ENCODE measurements at places on chromosomes 12 and 14.

GRCh38 chr12:19093218-19093617, 36.3 kb upstream of the PLEKHA5 start:
- DNase-seq: no peak

DNA sequence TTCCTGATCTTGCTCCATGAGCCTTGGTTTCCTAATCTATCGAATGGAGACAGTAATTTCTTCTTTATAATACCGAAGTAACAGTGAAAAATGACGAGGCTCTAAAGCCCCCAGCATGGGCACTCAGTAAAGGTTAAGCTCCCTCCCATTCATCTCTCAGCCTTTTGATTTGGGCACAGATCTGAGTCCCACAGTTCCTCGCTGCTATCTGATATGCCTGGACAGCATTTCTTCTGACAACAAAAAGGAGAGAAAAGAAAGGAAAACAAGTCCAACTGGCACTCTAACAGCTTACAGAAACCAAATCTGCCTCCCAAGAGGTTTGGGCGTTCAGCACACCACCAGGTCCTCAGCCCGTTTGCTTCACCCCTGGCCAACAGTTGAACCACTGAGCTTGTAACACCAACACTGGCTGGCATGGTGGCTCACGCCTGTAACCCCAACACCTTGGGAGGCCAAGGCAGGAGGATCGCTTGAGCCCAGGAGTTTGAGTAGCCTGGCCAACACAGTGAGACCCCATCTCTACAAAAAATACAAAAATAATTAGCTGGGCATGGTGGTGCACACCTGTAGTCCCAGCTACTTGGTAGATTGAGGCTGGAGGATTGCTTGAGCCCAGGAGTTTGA, 19.5 kb downstream of the CCDC88C start:
- no peak for DNase-seq

GRCh38 chr14:90578283-90578985, 181.6 kb downstream of the CALM1 start:
- DNase-seq: no peak

- no peak for DNase-seq
Observed at GRCh38 chr14:88129306-88130056, 124.5 kb downstream of the GPR65 start.

DNA sequence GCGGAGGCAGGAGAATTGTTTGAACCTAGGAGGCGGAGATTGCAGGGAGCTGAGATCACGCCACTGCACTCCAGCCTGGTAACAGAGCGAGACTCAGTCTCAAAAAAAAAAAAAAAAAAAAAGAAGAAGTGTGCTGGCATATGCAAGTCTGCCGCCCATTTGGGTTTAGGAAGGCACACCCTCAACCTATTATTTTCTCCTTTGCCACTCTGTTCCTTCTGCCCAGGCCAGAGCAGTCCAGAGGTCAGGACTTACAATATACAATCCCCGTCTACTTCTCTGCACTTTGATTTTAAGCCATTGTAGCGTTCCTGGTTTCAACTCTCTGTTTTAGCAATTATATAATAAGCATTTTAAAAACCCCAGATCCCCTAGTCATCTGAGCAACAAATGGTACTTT, 39.8 kb downstream of the CATSPERB start:
- no peak for DNase-seq

GRCh38 chr12:50771409-50771808, 7.5 kb downstream of the ATF1 start:
- DNase-seq: no peak

GRCh38 chr14:53956427-53957201, at the start of gene BMP4:
Gene BMP4, minus strand, starts transcription at chr14:53956825. Its CDS starts 4,603 bp downstream, at chr14:53952222.
- DNase-seq: peak; percentile 87

DNA sequence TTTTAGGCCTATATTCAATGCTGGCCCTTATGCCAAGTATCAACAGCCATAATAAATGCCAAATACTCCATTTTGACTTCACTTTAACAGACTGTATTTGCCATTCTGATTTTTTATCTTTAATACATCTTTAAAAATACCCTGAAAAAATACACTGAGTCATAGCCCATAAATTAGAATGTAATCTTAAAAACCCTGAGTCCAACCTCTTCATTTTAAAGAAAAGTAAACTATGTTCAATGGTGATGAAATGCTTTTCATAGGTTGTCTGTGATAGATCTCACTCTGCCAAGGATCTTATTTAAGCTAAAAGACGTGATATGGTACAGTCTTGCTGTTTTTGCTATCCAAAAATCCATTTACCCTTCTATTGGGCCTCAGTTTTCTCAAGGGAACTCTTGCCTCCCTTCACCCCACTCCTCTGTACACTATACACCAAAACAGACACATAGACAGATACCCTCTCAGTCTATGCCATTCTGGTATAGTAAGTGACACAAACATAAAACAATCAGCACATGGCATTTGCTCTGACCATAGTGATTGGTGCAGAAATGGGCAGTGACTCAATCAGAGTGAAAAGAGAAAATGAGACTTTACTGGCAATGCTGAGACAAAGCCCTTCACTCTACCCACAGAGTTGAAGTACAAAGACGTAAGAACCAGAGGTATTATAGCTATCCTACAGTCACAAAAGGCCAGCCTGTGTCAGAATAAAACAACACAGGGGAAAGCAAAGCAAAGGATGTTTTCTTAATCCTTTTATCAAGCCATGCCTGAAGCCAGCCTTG, 49.1 kb downstream of the BTG1 start:
- DNase-seq: no peak

GRCh38 chr14:55301437-55302121, 30.4 kb downstream of the FBXO34 start:
- DNase-seq: no peak

GRCh38 chr12:123058980-123059379, 78.5 kb downstream of the ARL6IP4 start:
- no peak for DNase-seq

DNA sequence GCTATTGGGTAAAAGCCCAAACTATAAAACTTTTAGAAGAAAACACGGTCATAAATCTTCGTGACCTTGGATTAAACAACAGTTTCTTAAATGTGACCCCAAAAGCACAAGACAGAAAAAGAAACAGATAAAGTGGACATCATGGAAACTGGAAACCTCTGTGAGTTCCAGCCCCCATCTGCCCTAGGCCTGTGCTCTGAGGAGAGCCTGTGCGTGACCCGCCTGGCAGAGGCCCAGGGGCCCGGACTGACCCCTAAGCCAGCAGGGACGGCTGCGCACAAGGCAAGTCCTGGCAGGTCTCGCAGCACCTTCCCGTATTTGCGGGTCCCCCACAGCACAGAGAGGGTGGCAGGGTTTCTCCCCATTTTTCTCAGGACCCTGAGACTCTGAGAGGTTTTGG, 76.0 kb downstream of the CHGA start:
- DNase-seq: no peak

- peak; percentile 10 for DNase-seq
Observed at GRCh38 chr14:88825503-88825902, 1.1 kb downstream of the TTC8 start.

DNA sequence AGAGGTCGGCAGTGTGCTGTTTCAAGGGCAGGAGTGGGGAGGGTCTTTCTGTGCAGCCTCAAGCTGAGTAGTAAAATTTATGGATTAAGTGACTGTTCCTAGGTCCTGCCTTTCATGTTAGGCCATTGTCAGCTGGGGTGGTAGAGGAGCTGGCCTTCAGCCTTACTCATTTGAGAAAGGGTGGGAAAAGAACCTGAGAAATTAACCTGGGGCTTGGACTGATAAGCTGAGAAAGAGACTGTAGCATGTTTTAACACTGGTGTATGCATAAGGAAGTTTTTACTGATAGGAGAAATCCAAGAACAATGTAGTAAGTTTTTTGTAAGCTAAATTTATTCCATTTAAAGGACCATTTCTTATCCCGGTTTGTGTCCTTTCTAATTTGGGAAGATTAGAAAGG, 20.7 kb downstream of the IFT43 start:
- DNase-seq: no peak

- peak; percentile 82 for DNase-seq
Observed at GRCh38 chr12:19129486-19130223, at the start of gene PLEKHA5. Gene PLEKHA5, plus strand, starts transcription at chr12:19129733. Its CDS starts 67 bp downstream, at chr12:19129800.

DNA sequence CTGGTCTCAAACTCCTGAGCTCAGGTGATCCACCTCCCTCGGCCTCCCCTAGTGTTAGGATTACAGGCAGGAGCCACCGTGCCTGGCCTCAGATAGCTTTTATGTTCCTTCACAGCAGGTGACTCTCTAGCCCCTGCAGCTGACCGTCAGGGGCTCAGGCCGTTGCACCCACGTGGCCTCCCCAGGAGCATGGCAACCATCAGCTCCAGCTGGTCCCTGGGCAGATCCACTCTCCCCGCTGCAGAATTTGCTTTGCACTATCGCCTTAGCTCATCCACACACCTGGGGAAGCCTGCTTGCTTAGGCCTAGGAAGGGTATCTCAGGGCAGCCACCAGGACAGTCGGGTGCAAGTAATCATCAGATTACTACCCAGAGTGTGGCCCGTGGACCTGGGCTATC, 62.6 kb downstream of the TSPAN9 start:
- no peak for DNase-seq

- DNase-seq: no peak
Observed at GRCh38 chr14:68894802-68895703, 84.0 kb downstream of the ACTN1 start.

DNA sequence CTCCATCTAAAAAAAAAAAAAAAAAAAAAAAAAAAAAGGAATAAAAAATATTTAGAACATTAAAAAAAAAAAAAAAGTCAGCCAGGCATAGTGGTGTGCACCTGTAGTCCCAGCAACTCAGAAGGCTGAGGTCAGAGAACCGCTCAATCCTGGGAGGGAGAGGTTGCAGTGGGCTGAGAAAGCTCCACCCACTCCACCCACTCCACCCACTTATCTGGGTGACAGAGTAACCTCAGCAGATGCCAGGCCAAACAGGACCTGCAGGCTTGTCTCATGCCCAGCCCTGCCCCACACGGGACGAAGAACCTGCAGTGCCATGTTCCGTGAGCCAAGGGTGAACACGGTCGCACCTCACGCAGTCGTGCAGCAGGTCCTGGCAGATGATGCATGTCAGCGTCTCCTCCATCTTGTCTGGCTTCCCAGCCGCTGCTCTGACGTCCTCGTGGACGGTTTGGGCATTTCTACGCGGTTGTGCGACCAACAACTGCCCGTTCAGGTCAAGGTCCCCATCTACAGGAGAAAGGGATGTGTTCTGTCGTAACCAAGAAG, 28.6 kb downstream of the CHFR start:
- DNase-seq: no peak

- DNase-seq: no peak
Observed at GRCh38 chr14:89827265-89827664, 127.3 kb downstream of the EFCAB11 start.

DNA sequence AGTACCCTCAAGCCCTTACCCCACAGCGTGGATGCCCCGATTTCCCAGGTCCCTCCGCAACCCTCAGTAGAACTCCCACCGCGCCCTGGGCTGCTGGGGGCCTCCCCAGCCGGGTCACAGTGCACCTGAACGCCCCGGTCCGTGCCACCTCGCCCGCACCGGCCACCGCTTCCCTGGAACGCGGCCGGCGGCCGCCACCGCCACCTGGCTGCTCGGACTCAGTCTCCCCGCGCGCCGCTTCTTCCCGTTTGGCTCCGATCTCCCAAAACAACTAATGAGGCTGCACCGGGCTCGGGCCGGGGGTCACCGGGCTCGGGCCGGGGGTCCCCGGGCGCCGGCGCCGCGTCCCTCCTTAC, 1.0 kb downstream of the ITPK1 start:
- no peak for DNase-seq

DNA sequence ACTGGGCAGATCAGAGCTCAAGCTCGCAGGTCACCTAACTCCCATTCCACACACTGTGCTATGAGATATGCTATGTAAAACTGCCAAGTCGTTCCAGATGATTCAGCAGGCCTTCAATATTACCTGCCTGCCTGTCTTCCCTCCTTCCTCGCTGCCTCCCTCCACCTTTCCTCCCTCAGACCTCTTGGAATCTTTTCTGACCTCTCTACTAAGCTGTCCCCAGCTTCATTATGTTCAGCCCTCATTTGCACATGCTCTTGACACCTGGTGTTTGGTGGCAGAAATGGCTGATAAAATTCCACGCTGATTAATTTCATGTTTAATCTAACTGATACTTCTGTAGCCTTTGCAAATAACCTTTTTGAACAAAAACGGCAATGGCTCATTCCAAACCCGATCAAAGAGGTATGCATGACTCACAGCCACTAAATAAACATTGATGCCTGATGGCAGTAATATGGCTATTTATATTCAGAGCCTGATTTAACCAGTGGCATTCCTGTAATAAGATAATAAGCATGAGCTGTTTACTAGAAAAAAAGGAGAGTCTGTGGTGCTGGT, 130.8 kb upstream of the EGLN3 start:
- no peak for DNase-seq

GRCh38 chr12:113138826-113139225, 3.3 kb upstream of the RASAL1 start:
- DNase-seq: no peak

- no peak for DNase-seq
Observed at GRCh38 chr14:40623643-40624042, 983.0 kb upstream of the LRFN5 start.

DNA sequence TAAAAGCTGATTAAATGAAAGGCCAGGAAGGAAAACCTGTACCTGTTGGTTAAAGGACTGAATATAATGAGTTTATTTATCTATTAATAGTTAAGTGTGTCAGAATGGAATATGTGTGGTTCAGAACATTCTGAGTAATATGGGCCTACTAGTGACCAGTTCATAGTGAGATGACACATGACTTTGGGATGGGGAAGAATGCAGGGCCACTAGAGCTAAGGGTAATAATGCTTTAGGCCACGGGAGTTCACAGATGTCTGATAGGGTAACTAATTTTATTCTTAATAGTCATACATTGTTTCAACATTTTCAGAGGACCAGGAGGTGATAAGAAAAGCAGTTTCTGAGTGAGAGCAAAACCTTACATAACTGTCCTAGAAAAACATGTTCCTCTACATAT, 247.8 kb upstream of the OR4E1 start:
- DNase-seq: no peak

- peak; percentile 80 for DNase-seq
Observed at GRCh38 chr14:60647081-60647836, 2.0 kb downstream of the SIX1 start.

GRCh38 chr12:92756898-92757596, 54.3 kb downstream of the PLEKHG7 start:
- no peak for DNase-seq

- no peak for DNase-seq
Observed at GRCh38 chr14:100698066-100698465, 28.6 kb upstream of the DLK1 start.

DNA sequence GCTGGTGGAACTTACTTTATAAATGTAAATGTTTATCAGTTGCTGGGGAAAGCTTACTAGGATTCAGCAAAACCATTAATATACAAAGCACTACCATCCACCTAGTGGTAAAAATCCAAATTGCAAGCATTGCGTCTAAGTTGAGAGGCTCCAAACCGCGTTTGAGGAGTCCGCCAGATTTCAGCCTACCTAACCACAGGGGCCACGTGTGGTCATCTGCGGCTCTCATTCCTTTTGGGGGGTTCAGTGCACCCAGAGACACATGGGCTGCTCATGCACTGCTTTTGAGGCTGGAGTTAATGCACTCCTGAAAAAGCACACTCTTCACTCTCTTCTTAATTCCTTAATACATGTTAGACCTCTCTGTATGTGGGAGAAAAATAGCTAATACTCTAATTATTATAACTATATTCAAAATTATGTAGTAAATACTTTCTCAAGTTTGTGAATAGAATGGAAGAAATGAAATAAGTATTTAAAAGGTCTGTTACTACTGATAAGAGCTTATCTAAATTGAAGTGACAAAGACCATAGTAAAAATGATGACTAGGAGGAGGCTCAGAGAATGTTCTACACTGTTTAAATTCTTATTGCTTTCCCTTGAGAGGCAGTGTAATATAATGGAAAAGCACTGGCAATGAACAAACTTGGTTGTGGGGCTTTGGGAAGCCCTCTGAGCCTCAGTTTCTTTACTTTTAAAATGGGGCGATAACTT, 41.4 kb upstream of the MANSC4 start:
- DNase-seq: peak; percentile 55

- DNase-seq: peak; percentile 8
Observed at GRCh38 chr12:11508699-11509098, 113.3 kb upstream of the PRB2 start.

Measured in right kidney (tissue), 9 donors.